ENCODE measurements at places on chromosomes 7 and 10.

- peaks cover 41% of the 10 kb centered on the region for H3K36me3 ChIP-seq
- peaks cover 4% of the 10 kb centered on the region for H3K4me1 ChIP-seq
Observed at GRCh38 chr7:22853674-22854157, 31.1 kb upstream of the TOMM7 start.

DNA sequence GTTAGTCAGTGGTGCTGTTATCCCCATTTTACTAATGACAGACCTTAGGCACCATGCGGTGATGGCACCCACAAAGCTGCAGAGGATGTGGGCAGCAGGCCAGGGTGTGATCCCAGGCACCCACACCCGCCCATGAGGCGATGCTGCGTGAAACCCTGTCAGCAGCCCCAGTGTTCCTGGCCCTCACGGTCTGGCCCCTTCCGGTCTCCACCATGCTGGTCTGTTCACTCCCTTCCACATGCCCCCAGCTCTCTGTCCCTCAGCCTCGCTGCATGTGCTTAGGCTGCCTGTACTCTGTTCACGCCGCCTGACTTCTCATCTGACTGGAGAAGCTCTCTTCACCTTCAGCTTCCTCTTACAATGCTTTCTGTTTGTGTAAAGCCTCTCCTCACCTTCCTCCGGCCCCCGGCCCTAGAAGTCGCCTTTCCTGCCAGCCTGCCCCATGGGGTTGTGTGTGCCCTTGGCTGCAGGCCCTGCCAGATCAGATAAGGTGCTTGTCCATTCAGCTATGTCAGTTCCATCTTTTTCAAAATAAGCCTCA is 17.6 kb upstream of the ORAI2 start:
- peaks cover 98% of the 10 kb centered on the region for H3K36me3 ChIP-seq
- peaks cover 30% of the 10 kb centered on the region for H3K4me1 ChIP-seq
- ATAC-seq, result peak; percentile 84
- peak overlapping the region; percentile 70 for H3K4me3 ChIP-seq
- peak overlapping the region; percentile 93 for H3K27ac ChIP-seq

DNA sequence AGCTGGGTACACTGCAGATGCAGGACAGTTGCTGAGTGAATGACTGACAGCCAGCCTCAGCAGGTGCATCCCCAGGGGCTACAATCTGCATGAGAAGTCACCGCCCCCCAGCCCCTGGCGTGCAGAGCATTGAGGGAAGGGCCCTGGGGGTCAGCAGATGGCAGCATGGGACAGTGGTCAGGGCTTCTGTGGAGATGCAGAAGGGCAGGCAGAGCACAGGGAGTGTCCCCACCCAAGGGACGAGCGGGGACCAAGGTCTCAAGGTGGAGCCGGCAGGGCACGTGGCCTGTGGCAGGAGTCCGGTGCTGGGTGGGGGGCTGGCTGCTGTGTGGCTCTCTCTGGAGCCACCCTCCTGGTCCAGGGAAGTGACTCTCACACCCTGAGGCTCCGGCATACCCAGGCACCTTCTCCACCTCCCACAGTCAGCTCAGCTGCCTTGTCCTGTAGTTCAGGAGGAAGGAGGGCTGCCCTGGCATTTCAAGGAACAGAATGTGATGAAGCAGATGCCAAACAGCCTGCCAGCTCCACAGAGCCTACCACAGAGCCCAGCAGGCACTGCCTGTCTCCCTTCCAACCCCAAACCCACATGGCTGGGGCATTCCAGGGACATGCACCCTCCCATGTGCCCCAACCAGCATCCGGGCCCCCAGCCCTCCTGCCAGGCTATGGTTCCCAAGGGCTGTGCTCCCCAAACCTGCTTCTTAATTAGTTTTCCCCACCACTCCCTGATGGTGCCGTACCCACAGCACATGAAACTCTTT is 114.5 kb downstream of the TMEM130 start:
- ATAC-seq, result no peak
- no peak overlapping the region for H3K27ac ChIP-seq
- no peaks in the 10 kb centered on the region for H3K4me1 ChIP-seq
- no peak overlapping the region for H3K4me3 ChIP-seq
- H3K36me3 ChIP-seq, result no peaks in the 10 kb centered on the region
- peaks cover 16% of the 10 kb centered on the region for H3K27me3 ChIP-seq

- H3K27ac ChIP-seq, result peak overlapping the region; percentile 96
- peak; percentile 48 for ATAC-seq
- H3K4me1 ChIP-seq, result peaks cover 45% of the 10 kb centered on the region
- H3K4me3 ChIP-seq, result peak overlapping the region; percentile 81
Observed at GRCh38 chr7:140209866-140210609, 33.3 kb upstream of the KDM7A start.

DNA sequence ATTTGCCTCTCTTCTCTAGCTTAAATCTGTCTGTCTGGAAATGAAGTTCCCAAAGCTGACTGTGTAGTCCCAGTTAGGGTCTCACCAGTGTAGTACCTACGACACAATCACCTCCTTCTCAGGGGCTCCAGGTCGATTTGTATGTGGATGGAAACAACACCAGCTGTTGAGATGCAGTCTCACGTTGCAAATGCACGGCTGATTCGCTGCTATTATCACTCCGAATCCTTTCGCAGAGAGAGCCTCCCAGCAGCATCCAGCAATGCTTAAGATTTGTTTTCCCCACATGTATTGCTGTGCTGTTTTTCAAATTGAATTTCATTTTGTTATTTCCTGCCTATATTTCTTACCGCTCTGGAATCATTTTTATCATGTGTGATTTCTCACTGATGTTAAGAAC is 16.3 kb downstream of the VSTM4 start:
- ATAC-seq, result no peak
- no peak overlapping the region for H3K27ac ChIP-seq
- H3K27me3 ChIP-seq, result peaks cover 9% of the 10 kb centered on the region
- H3K4me1 ChIP-seq, result no peaks in the 10 kb centered on the region
- H3K36me3 ChIP-seq, result no peaks in the 10 kb centered on the region

DNA sequence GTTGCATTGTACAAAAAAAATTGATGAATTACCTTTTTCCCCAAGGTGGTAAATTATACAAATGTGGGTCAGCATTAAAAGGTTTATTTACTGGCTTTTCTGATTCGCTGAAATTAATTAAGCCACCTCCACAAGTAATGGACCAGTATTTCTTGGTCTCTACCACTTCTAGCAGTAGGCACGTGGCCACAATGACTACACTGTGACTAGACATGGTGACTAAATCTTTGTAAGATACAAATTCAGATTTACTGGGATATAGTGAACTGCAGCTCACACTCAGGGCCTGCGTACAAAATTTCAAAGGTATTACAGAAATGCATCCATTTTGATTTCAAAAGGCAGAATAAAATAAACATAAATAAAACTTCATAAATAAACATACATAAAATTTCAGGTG is 10.9 kb downstream of the HPSE2 start:
- no peaks in the 10 kb centered on the region for H3K4me1 ChIP-seq
- no peak overlapping the region for H3K4me3 ChIP-seq
- no peak for ATAC-seq
- peaks cover 49% of the 10 kb centered on the region for H3K27me3 ChIP-seq
- H3K36me3 ChIP-seq, result no peaks in the 10 kb centered on the region
- H3K27ac ChIP-seq, result no peak overlapping the region

DNA sequence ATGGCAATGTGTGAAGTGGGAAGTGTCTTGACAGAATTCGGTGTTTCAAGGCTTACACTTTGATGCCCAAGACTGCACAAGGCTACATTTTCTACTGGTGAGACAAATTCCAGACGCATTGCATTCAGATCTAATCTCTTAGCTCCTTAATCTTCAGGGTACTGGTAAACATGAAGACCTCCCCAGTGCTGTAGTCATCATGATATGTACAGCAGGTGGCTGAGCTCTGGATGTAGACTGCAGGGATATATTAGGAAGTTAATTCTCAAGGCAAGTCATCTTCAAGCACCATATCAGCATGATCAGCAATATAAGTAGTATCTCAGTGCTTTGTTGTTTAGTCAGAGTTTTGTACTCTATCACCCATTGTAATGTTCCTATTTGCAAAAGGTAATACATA is 61.8 kb downstream of the IKZF1 start:
- ATAC-seq, result no peak
- H3K4me1 ChIP-seq, result peaks cover 58% of the 10 kb centered on the region
- peak overlapping the region; percentile 87 for H3K27ac ChIP-seq
- no peaks in the 10 kb centered on the region for H3K27me3 ChIP-seq

DNA sequence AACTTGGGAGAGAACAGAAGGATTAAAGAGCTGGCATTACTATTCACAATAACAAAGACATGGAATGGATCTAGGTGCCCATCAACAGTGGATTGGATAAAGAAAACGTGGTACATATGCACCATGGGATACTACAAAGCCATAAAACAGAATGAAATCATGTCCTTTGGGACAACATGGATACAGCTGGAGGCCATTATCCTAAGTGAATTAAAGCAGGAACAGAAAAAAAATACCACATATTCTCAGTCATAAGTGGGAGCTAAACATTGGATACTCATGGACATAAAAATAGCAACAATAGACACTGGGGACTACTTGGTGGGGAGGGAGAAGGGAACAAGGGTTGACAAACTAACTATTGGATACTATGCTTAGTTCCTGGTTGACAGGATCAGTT is 133.2 kb upstream of the ITGB1 start:
- ATAC-seq, result no peak
- no peak overlapping the region for H3K27ac ChIP-seq
- no peak overlapping the region for H3K4me3 ChIP-seq
- H3K27me3 ChIP-seq, result no peaks in the 10 kb centered on the region

- H3K4me3 ChIP-seq, result peak overlapping the region; percentile 78
- ATAC-seq, result peak; percentile 61
- H3K36me3 ChIP-seq, result peaks cover 6% of the 10 kb centered on the region
- peaks cover 5% of the 10 kb centered on the region for H3K4me1 ChIP-seq
- peaks cover 26% of the 10 kb centered on the region for H3K27me3 ChIP-seq
Observed at GRCh38 chr7:100896732-100897608, 1.3 kb upstream of the ACHE start.

- H3K4me3 ChIP-seq, result no peak overlapping the region
- ATAC-seq, result no peak
- no peaks in the 10 kb centered on the region for H3K27me3 ChIP-seq
Observed at GRCh38 chr10:5940807-5941218, 36.5 kb downstream of the IL15RA start.

DNA sequence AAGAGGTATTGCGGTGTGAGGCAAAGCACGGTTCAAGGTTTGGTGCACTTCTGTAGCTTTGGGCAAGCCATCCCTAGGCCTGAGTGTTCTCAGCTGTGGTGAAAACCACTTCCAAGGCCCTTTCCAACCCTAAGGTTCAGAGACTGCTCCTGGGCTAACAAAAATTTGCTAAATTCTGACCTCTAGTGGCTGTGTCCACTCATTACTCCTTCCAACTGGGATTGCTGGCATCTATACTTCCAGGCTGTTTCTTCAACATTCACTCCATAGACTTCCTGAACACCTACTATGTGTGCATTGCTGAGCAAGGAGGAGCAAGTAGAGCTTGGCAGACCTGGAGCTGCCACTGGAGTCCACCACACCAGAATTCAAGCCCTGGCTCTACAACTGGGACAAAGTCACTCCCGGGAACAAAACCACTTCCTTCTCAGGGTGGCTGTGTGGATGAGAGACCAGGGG is 29.3 kb upstream of the SH3PXD2A start:
- no peaks in the 10 kb centered on the region for H3K27me3 ChIP-seq
- H3K27ac ChIP-seq, result no peak overlapping the region
- H3K4me3 ChIP-seq, result no peak overlapping the region
- H3K4me1 ChIP-seq, result peaks cover 13% of the 10 kb centered on the region

GRCh38 chr10:18229826-18230225 is 89.6 kb downstream of the CACNB2 start:
- no peaks in the 10 kb centered on the region for H3K4me1 ChIP-seq
- no peak overlapping the region for H3K27ac ChIP-seq
- H3K36me3 ChIP-seq, result no peaks in the 10 kb centered on the region
- no peak for ATAC-seq
- no peak overlapping the region for H3K4me3 ChIP-seq

DNA sequence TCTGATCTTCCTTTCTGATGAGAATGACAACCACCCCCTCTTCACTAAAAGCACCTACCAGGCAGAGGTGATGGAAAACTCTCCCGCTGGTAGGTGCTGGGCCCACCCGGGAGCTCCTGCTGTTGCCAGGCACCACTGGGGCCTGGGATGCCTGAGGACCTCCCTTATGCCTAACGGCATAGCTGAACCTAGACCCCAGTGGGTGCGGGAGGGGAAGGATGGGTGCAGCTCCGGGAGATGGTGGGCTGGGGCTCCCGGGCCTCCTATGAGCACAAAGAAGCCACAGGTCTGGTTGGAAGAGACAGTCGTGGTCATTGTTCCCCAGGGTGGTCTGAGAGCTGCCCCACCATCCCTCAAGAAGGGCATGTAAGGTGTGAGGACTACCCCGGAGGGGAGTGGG is 15.6 kb upstream of the VSIR start:
- H3K27me3 ChIP-seq, result no peaks in the 10 kb centered on the region
- H3K27ac ChIP-seq, result no peak overlapping the region
- no peaks in the 10 kb centered on the region for H3K4me1 ChIP-seq
- H3K36me3 ChIP-seq, result no peaks in the 10 kb centered on the region
- no peak for ATAC-seq
- H3K4me3 ChIP-seq, result no peak overlapping the region

GRCh38 chr7:7323352-7323751 is 141.0 kb downstream of the C1GALT1 start:
- ATAC-seq, result no peak
- no peak overlapping the region for H3K27ac ChIP-seq
- H3K27me3 ChIP-seq, result peaks cover 6% of the 10 kb centered on the region
- no peak overlapping the region for H3K4me3 ChIP-seq

- ATAC-seq, result no peak
- no peaks in the 10 kb centered on the region for H3K36me3 ChIP-seq
- H3K4me3 ChIP-seq, result peak overlapping the region; percentile 22
- no peaks in the 10 kb centered on the region for H3K4me1 ChIP-seq
- H3K27me3 ChIP-seq, result no peaks in the 10 kb centered on the region
Observed at GRCh38 chr10:33052915-33053810, 95.1 kb upstream of the ITGB1 start.

GRCh38 chr7:131250331-131250730 is 77.3 kb upstream of the MKLN1 start:
- H3K4me1 ChIP-seq, result peaks cover 10% of the 10 kb centered on the region
- peaks cover 8% of the 10 kb centered on the region for H3K27me3 ChIP-seq
- ATAC-seq, result no peak
- H3K4me3 ChIP-seq, result no peak overlapping the region
